ENCODE measurements at places on chromosomes 11 and 22.

GRCh38 chr11:107821199-107821927 lies 37.2 kb downstream of the SLC35F2 start:
- no peak for DNase-seq

- DNase-seq, result no peak
Measured at GRCh38 chr11:6554828-6555706, 48.3 kb downstream of the RRP8 start.

DNA sequence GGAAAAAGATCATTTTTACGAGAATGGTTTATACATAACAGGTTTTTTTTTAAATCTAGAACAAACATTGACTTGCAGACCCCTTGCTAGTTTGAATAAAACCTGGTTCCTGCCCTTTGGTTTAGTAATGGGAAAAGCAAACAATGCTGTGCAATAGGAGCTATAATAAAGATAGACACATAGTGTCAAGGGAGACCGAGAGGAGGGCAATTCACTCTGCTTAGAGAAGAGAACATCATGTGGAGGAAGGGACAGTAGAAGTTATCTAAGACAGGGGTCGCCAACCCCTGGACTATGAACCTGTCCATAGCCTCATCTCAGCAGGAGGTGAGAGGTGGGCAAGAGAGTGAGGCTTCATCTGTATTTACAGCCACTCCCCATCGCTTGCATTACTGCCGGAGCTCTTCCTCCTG lies 7.0 kb upstream of the RDX start:
- no peak for DNase-seq

- no peak for DNase-seq
Measured at GRCh38 chr22:25624476-25624875, 60.0 kb downstream of the GRK3 start.

DNA sequence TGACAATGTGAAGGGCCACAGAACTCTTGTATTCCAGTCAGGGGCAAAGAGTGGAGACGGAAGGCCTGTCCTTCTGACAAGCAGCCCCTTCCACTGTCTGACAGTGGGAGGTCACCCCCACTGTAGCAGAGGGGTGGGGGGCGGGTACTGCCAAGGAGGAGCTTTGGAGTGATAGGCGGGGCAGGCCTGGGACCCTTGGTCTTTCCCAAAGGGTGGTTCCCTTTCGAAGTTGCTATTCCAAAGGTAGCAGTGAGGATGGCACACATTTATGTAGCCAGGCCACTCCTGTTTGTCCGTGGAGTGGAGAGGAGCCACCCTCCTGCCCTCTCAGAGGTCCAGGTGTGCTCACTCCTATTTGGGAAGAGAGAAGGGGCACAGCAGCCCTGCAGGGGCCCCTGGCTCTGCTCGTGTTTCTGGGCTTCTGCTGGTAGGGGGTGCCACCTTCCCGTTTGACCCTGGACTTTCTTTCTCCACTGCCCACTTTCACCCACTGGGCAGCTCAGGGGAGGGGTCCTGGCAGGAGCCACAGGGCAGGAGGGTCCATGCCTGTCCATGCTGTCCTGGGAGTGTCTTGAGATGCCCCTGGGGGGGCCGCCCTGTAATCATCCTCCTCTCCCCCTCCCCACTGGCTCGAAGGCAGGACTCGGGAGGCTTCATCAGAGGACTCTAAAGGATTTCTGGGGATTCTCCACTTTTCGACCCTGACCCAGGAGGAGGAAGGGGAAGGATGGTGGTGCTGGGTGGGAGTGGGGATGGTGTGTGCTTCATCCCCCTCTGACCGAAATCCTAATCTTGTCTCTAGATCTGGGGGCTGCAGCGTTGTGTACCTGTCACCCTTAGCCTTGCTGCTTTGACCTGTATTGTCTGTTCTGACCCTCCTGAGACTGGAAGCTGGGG lies 994 bp downstream of the TAGLN start:
- DNase-seq, result no peak

GRCh38 chr11:119509969-119510401 lies 87.0 kb upstream of the THY1 start:
- no peak for DNase-seq

DNA sequence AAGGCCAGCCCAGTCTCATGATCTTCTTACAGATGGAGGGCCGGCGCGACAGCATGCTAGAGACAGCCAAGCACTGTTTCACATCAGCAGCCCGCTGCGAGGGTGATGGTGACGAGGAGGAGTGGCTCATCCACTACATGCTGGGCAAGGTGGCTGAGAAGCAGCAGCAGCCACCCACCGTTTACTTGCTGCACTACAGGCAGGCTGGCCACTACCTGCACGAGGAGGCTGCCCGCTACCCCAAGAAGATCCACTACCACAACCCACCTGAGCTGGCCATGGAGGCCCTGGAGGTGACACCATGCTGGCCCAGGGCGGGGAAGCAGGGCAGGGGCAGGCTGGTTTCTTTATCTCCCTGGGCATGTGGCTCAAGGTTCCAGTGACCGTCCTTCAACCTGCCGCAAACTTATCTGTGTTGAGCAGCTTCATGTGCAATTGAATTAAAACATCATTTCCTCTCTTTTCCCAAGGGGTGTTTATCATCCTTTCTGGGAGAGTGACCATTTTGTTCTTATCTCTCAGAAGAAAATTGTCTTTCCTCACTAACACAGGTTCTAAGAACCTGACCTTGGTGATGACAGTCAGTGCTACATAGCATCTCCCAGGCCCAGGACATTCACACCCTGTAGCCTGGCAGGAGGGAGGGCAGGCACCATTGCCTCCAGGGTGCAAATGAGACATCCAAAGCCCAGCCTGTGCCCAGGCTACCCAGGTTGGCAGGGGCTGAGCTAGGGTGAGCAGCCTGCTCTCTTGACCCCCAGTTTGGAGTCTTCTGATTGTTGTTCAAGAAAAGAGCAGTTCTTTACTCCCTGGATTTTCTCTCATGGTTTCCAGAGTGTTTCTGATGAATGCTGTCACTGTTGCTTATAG lies 80.7 kb downstream of the CABIN1 start:
- no peak for DNase-seq

DNA sequence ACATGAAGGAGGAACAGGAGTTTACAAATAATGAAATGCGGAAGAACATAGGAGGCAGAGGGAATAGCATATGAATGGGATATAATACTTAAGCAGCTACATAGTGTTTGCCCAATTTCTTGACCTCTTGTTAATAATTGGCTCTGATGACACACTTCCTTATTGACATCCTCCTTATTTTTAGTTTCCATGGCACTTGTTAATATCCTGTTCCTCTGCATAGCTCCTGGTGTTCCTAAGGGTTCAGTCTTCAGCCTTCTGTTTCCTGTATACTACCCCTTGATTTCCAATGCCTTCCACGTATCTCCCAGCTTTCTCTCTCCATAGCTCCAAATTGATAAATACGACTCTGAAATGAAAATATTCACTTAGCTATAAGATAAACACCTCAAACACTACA lies 663.8 kb upstream of the API5 start:
- DNase-seq, result no peak

DNA sequence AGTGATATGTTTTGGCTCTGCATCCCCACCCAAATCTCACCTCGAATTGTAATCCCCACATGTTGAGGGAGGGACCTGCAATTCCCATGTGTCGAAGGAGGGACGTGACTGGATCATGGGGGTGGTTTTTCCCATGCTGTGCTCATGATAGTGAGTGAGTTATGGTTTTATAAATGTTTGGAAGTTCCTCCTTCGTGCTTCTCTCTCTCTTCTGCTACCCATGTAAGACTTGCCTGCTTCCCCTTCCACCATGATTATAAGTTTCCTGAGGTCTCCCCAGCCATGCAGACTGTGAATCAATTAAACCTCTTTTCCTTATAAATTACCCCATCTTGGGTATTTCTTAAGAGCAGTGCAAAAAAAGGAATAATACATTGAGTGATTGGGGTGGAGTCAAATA lies 7.3 kb upstream of the CEP295 start:
- no peak for DNase-seq

GRCh38 chr11:19450282-19450681 lies 209.5 kb upstream of the E2F8 start:
- no peak for DNase-seq

DNA sequence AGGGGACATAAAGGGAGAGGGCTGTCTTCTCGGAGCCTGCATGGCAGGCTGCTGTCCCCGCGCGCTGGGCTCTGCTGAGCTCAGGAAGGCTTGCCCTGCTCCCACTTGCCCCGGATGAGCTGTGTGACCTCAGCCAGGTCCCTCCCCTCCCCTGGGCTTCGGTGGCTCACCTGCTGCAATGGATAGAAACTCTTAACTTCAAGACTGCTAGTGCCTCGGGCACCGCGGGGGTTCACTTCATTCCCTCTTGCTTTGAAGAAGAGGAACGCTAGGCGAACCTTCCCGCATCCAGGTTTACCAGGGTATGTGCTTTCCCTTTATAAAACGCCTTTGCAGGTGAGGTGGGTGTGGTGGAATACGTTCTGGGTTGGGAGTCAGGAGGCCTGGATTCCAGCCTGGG lies 115.0 kb downstream of the PHF21B start:
- DNase-seq, result no peak

DNA sequence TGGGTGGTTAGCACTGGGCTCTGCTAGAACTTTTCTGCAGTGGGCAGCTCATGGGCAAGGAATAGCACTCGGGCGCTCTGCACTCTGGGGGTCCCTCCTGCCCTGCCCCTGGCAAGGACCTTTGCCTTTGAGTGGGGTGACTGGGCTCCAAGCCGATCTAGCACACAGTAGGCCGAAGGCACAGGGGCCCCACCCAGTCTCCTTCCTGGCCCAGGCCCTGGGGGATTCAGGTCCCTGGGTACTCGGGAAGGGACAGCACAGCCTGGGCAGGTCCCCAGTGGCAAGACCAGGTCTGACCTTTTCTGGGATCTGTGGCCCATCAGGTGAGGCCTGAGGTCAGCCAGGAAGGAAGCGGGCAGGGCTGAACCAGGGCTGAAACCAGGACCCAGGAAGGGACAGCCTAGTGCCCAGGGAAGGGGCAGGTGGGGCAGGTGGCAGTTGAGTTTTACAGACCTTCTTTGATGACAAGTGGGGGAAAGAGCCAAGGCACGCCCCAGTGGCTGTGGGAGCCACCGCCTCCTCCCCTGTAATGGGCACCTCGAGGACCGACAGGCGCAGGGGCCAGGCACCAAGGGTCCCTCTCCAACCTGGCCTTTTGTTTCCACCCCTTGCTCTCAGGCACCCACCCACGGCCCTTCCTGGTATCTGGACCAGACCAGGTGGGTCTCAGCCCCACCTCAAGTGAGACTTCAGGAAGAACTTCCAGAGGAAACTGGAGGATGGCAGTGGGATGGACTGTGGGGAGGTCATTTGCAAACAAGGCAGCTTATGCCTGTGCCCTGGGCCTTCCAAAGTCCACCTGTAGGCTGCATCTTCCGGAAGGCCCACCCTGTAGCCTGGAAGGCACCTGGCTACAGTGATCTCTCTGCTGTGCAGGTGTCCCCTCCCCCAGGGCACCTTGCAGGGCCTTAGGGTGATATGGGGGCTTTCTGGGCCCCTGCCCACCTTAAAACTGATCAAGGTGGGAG lies 883 bp upstream of the AIFM3 start:
- DNase-seq, result no peak

GRCh38 chr11:61079416-61080150 lies 22.7 kb upstream of the CD5 start:
- DNase-seq, result no peak

GRCh38 chr11:109454857-109455256 lies 32.9 kb downstream of the C11orf87 start:
- no peak for DNase-seq

- no peak for DNase-seq
Measured at GRCh38 chr11:20026629-20027555, 133.4 kb downstream of the DBX1 start.

DNA sequence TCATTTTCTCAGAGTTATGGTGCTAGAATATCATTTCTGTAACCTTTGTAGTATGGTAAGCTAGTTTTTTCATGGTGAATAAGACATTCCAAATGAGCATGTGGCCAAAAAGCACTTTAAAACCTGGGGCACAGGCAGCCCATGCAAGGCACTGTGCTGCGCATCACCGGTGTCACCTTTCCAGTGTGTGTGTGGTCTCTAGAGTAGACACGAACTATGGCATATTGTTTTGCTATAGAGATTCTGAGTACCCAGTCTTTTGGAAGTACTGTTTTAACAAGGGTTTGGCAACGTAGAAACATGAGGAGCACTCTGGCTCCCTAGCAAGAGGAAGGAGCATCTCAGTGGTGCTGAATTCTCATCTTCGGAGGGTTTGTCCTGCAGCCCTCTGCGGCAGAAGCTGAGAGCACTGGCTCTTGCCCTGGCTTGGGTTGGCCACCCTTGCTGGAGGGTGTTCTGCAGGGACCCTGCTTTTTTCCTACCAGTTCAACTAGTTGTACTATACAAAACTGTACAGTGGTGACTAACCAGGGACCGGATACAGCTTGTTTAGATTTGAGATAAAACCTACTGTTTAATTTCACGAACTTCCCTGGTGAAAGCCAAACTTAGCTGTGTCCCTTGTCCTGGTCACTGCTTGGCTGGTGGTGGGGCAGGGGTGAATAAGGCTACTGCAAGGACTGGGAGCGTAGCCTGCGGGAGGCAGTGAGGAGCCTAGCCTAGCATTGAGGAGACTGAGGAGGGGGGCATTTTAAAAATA lies 135.7 kb downstream of the ATXN10 start:
- DNase-seq, result no peak

DNA sequence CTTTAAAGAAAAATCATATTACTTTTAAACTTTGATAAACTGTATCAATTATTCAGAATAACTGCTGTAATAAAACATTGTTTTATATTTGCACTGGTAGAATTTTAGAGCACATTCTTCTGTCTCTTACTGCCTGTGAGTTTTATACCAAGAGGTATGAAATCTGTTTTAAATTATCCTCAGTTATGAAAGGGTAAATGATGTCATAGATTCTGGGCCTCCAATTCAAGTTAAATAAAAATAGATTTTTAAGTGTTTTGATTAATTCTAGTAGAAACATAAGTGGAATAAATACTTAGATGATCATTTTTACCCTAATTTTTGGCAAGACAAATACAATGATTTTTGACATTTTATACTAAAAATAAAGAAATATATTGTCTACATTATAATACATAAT lies 93.0 kb downstream of the GUCY1A2 start:
- no peak for DNase-seq

DNA sequence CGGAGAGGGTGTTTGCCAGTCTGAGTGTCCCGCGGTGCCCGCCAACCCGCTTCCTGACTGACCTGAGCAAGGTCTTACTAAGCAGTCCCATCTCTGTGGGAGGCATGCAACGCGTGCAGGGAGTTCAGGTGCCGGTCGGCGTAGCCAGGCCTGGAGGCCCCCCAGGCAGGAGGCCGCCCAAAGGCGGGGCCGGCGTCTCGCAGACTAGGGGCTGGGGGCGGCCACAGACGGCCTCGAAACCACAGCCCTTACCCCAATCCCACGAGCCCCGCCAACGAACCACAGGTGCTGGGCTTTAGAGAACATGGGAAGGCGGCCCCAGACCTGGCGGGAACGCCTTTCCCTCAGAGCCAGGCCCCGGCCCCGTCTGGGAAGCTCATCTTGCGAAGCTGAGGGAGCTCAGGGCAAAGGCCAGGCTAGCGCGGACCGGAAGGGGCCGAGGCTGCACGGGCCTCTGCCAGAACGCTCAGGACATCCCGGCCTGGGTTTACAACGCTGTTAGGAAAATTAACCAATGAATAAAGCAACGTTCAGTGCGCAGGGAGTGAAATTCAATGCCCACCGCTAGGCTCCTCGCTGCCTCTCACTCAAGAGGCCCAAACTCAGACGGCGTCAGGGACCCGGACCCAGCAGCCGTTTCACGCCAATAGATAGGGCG lies 2.1 kb upstream of the MTFP1 start:
- DNase-seq, result no peak

- DNase-seq, result no peak
Measured at GRCh38 chr11:12094872-12095800, 15.3 kb upstream of the MICAL2 start.
